ENCODE measurements at places on chromosomes 16 and 17.

DNA sequence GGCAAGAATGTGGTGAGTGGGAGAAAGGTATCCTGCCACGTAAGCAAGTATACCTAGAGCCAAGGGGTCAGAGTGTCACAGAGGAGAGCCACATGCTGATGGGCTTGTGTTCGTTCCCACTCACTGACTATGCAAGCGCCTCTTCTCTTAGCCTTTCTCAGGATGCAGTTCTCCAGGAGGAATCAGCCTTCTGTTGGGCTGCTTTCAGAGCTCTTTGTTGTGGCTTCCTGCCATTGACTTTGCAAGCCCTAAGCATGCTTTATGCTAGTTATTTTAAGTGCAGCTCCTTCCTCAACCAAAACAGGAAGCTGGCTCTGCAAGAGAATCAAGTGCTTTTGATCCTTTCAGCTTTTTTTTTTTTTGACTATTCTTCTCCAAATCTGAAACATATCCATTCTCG is 66.6 kb downstream of the SIAH1 start:
- peak; percentile 63 for DNase-seq

DNA sequence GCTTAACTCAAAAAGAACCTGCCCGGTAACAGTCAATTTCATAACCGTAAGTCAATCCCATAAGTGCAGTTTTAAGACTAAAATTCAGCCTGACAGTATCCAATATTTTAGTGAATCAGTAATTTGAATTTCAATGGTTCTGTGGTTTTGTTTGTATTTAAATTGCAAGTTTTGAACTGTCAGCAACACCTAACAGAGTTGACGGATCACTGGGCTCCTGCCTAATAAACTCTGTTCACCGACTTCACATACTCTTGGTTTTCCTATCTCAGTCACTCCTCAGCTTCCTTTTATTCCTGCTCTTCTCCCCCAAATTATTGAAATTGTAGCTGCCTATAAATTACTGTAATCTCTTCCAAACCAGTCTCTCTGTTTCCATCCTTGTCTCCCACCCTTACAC is 12.5 kb downstream of the SIAH1 start:
- no peak for DNase-seq

- DNase-seq: no peak
Observed at GRCh38 chr17:77528516-77529327, 388.0 kb downstream of the SEC14L1 start.

DNA sequence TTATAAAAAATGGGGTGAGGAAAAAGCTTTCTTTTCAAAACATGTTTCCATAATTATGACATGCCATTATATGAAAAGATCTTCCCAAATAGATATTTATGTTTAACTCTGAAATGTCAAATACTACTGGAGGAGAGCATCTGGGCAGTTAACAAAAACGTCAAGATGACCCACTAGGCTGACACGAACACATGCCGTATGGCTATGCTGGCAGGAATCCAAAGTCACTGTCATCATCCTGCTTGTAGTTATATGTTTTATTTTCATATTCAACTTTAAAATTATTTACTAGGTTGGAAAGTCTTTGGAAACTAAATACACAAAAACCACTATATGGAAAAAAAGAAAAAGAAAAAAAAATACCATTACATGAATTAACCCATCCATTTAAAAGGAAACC is 27.3 kb downstream of the ANKFY1 start:
- DNase-seq: no peak

DNA sequence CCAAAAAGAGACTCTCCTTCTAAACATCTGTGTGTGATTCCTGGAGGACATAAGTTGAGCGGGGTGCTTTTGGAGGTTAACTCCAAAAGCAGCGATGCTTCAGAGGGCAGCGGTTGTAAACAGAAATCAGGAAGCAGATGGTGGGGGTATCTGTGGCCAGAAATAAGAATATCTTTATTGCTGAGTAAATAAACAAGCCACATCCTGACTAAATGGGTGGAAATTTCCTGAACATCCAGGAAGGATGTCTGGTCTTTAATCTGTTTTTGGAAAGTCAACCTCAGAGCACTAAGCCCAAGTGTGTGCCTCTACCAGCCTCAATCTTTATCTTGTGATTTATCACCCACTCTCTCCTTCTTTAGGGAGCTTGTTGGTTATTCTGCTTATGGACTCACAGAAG is 123.3 kb downstream of the CDH13 start:
- no peak for DNase-seq
